ENCODE measurements at places on chromosomes 4 and X. TPM values are rescaled to one million over a fixed set of nuclear protein-coding genes. Genes with fewer than 3 reads are reported as not detected.

The GAGE12H gene
- total RNA-seq, result not detected

The FGG gene
- not detected for total RNA-seq

The STEEP1 gene
- total RNA-seq, result 25.5 TPM

The MAGEA2 gene
- total RNA-seq, result not detected

The KLHL4 gene
- total RNA-seq, result not detected

DNA sequence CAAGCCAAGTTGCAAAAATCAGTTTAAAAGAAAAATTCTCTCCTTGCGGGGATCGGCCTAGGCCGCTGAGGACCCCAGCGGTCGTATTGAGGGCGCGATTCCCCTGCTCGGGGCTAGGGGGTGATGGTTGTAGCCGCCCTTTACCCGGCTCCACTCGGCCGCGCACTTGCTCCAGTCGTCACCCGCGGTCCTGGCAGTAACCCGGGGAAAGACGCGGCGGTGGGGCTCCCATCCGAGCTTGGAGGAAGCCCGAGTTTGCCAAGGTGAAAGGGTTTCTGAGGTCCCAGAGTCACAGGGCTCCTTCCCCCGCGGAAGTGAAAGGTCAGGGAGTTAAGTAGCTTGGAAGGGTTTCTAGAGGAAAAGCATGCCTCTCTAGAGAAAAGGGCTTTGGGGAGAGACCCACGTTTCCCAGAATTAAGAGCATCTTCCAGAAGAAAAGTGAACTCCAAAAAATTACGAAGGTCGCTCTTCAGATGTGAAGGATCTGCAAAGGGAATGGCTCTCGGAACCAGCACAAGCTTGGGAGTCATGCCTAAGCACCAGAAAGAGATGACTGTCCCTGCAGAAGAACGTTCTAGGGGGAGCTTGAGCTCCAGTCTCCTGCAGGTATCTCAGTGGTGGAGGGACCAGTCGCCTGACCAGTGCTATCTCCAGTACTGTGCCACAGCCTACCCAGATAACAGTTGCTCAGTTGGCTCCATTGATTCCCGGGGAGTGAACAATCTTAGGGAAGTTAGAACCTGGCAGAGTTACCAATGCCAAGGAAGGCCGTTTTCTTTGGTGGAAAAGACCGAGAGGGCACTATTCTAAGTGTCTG is 875 bp downstream of the LAP3 start:
- DNase-seq, result peak; percentile 33

DNA sequence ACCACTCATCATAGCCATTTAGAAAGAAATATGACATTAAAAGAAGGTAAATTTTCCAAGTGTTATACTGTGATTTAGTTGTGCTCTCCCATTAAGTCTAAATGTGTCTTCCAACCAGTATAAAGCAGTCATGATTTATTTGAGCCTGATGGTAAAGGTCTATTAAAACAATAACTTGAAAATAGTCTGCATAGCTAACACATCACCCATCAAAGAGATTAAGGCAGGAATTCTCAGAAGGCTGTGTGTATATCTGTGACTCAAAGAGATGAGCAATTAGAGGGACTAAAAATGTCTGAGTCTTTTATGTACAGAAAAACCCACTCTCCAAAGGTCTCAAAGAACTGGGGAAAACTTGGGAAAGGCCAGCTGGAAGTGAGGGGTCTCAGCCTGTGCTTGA is 70.3 kb upstream of the IQCM start:
- DNase-seq, result no peak

- DNase-seq, result no peak
Measured at GRCh38 chr4:11910812-11911211, 482.1 kb upstream of the HS3ST1 start.

GRCh38 chrX:821327-822107 is 190.9 kb downstream of the SHOX start:
- no peak for DNase-seq

GRCh38 chrX:151698485-151698884 is 3.2 kb downstream of the PRRG3 start:
- DNase-seq, result no peak

All from activated naive CD4-positive, alpha-beta T cell treated with anti-CD3 and anti-CD28 coated beads, Interleukin-2, amount 50 U/mL, for 72 hours (primary cell).